ENCODE measurements at places on chromosomes 11 and 22. TPM values are rescaled to one million over a fixed set of nuclear protein-coding genes. Genes with fewer than 3 reads are reported as not detected.

DNA sequence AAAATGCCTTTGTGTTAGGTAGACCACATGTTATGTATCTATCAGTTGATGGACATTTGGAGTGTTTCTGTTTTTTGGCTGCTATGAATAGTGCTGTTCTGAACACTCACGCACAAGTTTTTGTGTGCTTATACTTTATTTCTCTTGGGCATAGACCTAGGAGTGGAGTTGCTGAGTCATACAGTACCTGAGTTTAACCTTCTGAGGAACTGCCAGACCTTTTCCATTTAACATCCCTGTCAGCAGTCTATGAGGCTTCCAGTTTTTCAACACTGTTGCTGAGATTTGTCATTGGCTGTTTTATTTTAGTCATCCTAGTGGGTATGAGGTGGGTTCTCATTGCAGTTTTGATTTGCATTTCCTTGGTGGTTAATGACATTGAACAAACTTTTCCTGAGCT, 4.4 kb downstream of the CTTN start:
- DNase-seq = no peak

The RAG2 gene
- 0.52 TPM for polyA plus RNA-seq

DNA sequence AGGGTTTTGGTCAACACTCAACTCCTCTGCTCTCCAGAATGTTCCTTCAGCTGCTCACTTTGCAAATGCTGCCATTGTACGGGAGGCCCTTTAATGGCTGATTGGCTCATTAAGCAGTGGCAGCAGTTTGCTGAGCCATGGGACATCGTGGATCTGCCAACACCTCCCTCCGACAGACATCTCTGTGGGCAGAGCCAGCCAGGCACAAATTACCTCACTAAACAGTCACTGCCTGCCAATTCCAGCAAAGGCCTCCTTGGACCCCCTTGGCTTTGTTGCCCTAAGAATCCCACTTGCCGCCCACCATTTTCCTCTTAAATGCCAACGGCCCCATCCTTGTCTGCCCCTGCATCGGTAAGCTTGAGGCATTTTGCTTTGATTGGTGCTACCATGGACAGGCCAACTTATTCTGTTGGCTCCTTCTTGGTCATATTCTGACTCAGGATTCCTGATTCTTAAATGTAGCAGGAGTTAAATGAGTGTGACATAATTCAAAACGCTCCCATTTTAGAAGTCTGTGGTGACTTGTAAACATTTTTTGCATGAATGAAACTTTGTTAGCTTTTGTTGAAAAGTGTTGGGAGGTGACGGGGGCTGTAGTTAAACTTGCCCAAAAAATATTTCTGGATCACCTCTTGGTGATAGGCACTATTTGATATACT, 57.5 kb upstream of the LMO2 start:
- DNase-seq = no peak

The ATG16L2 gene
- polyA plus RNA-seq = 17.0 TPM

The KCNQ1OT1 gene
- 2.4 TPM for polyA plus RNA-seq

- DNase-seq = no peak
Observed at GRCh38 chr11:124846070-124846673, 19.1 kb upstream of the ROBO3 start.

The PRAME gene
- polyA plus RNA-seq = 1.1 TPM

DNA sequence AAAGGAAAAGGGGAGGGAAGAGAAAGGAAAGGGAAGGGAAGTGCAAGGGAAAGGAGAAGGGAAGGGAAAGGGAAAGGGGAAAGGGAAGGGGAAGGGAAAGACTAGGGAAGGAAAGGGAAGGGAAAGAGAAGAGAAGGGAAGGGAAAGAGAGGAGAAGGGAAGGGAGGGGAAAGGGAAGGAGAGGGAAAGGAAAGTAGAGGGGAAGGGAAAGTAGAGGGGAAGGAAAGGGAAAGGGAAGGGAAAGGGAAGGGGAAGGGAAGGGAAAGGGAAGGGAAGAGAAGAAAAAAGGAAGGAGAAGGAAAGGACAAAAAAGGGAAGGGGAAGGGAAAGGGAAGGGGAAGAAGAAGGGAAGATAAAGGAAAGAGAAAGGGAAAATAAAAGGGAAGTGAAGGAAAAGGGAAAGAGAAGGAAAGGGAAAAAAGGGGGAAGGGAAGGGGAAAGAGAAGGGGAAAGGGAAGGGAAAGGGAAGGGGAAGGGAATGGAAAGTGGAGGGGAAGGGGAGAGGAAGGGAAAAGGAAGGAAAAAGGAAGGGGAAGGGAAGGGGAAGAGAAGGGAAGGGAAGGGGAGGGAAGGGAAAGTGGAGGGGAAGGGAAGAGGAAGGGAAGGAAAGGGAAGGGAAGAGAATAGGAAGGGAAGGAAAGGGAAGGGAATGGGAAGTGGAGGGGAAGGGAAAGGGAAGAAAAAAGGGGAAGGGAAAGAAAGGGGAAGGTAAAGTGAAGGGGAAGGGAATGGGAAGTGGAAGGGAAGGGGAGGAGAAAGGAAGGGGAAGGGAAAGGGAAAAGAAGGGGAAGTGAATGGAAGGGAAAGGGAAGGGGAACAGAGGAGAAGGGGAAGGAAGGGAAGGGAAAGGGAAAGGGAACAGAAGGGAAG, 138.2 kb downstream of the SPATA19 start:
- DNase-seq = no peak

DNA sequence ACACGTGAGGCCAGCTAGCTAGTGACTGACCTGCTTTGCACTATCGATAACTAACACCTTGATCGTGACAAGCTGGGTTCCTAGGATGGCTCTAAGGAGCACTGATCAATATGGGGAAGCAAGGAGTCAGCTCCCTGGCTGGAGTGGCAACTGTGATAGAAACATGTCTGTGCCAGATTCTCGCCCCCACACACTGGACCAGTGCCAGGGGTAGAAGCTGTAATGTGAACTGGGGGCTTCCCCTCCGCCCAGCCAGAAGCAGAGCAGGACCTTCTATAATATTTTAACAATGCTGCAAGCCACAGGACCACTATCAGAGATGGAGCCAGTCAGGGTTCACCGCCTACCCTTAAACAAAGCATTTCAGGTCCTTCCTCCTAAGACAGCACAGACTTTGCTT, 96.5 kb downstream of the DSCAML1 start:
- no peak for DNase-seq

DNA sequence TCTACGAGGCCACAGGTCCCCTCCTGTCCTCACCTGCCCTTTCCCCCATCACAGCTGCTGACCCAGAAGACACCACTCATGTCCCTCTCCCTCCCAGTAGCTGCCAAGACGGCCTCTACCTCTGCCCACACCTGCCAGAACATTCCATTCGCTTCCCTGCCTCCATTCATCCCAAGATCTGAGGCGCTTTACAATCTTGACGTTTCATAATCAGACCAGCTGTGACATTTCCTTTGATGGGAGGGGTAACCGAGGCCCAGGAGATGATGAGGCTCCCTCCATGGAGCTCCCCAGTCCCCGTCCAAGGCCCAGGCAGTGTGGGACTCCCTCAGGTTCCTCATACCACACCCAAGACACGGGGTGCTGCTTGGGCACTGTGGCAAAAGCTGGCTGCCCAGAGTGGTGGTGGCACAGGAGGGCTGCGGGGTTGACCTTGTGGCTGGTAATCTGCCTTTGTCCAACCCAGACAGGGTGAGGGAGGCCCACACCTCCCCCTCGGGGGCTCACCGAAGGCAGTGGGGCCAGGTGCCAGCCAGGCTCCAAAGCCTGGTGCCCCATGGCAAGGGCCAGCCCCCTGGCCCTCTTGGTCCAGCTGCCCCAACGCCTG, 17.3 kb downstream of the PHLDA2 start:
- DNase-seq = no peak

The NNMT gene
- 1.7 TPM for polyA plus RNA-seq

DNA sequence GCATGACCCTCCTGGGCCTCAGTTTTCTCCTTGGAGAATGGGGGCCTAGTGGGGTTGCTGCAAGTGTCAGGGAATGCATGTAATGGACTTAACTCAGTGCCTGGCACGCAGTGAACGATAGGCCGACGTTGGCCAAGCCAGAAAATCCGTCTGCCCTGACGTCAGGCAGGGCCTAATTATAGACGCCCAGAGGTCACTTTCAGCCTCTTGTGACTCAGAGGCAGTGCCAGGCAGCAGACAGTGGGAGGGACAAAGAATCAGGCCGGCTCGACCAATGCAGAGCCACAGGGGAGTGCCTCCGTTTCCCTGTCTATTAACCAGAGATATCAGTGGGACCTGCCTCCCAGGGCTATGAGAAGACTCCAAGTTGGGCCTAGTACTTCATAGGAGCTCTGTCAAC, 115.0 kb downstream of the MN1 start:
- DNase-seq = no peak

GRCh38 chr22:46985507-46985882, 223.0 kb downstream of the TBC1D22A start:
- no peak for DNase-seq

- DNase-seq = no peak
Observed at GRCh38 chr11:73384872-73385689, 8.9 kb downstream of the RELT start.

- no peak for DNase-seq
Observed at GRCh38 chr11:19675397-19675796, 37.2 kb upstream of the NAV2 start.

The RIBC2 gene
- 8.0 TPM for polyA plus RNA-seq

The ARHGAP20 gene
- 4.4 TPM for polyA plus RNA-seq

DNA sequence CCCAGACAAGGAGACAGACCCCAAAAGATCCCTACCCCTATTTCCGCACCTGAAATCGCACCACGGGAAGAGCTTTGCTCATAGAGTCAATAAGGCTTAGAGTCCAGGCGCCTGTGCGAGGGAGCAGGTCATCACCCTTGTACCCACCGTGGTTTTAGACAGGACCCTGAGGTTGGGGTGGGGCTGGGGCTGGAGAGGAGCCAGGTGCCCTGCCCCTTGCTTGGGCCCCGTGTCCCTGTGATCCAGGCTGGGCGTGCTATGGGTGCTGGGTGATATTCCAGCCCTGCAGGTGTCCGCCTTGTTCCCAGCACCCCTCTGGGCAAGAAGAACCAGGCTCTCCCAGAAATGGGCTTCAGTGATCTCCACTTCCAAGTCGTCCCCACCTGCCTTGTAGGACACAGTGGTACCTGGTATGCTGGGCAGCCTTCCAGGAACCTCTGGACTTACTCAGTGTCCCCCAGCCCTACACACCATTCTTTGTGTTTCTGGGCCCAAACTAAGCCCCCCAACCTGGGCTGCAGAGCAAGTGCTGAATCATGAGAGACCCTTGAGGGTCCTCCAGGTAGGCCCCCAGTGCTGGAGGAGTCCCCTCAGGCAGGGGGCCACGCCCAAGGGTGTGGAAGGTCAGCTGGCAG, 4.5 kb downstream of the CD81 start:
- DNase-seq = no peak

DNA sequence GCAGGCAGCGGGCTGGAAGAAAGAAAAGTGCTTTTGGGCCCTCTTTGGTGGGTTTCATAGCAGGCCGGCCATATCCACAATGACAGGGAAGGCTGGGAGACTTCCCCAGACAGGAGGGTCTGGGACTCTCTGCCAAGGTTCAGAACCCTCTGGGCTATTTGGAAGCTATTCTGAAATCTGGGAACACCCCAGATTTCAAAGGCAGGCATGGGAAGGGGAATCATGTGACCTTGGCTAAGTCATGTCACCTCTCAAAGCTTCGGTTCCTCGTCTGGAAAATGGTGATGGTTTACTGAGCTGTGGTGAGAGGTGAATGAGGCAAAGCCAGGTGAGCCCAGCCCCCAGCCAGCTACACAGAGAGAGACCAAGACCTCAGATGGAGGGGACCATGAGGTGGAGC, 4.6 kb downstream of the CASTOR1 start:
- DNase-seq = no peak

DNA sequence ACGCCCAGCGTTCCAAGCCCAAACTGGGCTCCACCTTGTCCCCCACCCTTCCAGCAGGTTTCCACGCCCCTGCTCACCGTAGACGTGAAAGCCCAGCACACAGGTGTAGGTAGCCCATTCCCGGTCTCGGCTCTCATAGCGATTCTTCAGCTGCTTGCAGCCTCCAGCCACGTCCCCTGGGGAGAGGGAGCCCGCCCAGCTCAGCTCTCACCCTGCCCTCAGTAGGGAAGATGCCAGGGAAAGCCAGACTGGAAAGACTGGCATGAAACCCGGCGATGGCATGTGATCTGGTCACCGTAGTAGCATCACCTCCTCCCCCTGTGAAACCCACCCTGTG, 1.4 kb upstream of the MTA2 start:
- DNase-seq = no peak

The KMT5B gene
- polyA plus RNA-seq = 81.5 TPM

DNA sequence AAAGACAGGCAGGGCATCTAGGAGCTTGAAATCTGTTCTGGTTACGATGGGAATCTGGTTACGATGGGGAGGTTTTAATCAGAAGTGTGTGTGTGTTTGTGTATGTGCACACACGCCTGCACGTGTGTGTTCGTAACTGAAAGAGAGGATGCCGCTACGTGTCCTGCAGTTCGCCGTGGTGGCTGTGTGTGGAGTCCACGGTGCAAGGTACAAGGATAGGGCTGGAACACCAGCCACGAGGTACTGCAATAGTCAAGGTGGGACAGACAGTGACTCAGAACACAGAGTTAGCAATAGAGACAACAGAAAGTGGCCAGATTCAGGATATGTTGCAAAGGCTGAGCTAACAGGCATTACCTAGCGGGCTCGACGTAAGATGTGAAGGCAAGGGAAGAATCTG, 46.7 kb downstream of the IGSF9B start:
- DNase-seq = no peak

- DNase-seq = no peak
Observed at GRCh38 chr11:71172680-71173079, 79.7 kb downstream of the SHANK2 start.

The TSPAN4 gene
- 65.9 TPM for polyA plus RNA-seq

GRCh38 chr22:40973144-40973543, 22.0 kb downstream of the RBX1 start:
- no peak for DNase-seq

The MYEOV gene
- 7.0 TPM for polyA plus RNA-seq

The TIMP3 gene
- polyA plus RNA-seq = 157 TPM

The GDPD4 gene
- polyA plus RNA-seq = not detected

The KIF18A gene
- 10.3 TPM for polyA plus RNA-seq

All from left renal cortex interstitium (tissue), 4 donors.